Cardiac septum (tissue), 1 donor: ENCODE measurements at places on chromosomes 1 and 21. TPM values are rescaled to one million over a fixed set of nuclear protein-coding genes. Genes with fewer than 3 reads are reported as not detected.

- no peak for DNase-seq
Measured at GRCh38 chr21:33984021-33984481, 68.4 kb upstream of the ATP5PO start.

DNA sequence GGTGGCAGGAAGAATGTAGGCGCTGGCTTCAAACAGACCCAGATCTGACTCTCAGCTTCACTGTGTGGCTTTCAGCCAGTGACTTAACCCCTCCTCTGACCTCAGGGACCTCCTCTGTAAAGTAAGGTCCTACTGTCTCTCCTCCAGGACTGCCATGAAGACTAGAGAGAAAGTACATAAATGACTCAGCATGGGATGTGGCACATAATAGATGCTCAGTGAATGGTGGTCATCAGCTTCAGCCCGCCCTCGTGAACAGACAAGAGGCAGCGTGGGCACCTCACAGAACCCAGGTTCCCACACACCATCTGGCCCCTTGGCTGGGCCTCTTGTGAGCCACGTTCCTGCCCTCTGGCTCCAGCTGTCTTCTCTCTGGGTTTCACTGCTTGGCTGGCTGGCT lies 126.0 kb downstream of the SYF2 start:
- DNase-seq = no peak

DNA sequence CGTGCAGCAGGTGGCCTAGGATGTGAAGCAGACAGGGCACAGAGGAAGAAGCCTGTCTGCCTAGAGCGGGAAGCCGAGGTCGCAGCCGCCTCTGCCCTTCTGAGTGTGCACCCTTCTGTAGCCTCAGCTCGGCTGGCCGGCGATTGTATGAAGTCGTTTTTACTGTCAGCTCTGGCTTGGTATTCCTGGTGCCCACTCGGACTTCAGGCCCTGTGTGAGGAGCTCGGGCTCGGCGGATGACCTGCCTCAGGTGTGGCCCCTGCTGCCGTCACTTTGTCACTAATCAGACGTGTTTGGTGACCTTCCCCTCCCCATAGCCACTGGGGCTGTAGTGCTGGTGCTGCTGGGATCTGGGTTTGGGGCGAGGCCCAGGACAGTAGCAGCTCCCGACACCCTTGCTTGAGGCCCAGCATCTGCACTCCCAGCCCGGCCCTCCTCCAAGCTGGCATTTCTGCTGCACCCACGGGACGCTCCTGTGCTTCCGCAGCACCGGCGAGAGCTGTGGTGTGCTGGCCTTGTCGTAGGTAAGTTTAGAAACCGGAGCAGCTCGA lies 18.1 kb downstream of the SLX9 start:
- no peak for DNase-seq

DNA sequence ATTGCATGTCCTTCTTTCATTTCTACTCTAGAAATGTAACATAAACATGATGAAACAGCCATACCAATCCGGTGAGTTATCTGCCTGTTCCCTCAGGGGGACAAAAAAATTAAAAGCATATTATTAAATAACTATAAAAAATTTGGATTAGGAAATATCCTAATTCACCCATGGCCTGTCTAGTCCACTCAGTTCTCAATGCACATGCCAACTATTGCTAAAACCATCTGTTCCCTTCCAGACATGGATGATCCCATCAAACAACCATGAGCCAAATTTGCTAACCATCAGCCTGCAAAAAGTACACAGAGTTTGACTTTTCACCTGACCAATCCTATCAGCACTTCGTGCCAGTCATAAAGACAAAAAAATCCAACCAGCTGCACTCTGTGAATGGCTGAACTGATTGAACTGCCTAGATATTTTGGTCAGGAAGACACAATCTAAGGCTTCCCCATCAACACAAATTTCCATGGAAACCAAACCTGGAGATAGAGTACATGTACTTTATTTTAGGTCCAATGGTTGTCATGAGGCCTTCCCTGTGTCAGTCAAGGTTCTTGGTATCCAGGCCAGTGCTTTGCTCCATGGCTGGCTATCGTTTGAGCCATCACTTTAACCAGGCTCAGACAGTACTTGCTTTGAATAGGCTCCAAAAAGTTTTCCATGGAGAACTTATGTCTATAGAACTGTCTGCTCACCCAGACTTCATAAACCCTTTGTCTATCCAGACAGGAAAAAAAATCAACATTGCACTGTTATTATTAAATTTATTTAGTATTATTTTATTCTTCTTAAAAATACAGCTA lies 570.8 kb downstream of the LTN1 start:
- no peak for DNase-seq

DNA sequence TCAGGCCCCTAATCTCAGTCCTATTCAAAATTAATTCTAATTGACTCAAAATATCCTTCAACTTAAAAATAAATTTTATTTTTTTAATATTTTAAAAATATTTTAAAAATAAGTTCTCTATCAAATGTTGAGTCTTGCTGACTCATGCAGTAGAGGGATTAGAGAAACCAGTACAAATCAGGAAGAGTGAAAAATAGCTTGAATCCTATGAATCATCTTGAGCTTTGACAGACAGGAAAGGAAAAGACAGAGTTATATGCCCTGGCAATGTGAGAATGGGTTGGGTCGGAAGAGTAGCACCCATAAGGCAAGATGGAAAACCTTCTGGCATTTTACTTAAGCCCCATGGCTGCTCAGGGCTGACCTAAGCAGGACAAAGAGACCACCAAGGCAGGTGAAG lies 346.6 kb upstream of the RUNX1 start:
- no peak for DNase-seq

- DNase-seq = no peak
Measured at GRCh38 chr1:92797961-92798360, 13.1 kb upstream of the EVI5 start.

- no peak for DNase-seq
Measured at GRCh38 chr1:115710859-115711624, 57.5 kb downstream of the CASQ2 start.

DNA sequence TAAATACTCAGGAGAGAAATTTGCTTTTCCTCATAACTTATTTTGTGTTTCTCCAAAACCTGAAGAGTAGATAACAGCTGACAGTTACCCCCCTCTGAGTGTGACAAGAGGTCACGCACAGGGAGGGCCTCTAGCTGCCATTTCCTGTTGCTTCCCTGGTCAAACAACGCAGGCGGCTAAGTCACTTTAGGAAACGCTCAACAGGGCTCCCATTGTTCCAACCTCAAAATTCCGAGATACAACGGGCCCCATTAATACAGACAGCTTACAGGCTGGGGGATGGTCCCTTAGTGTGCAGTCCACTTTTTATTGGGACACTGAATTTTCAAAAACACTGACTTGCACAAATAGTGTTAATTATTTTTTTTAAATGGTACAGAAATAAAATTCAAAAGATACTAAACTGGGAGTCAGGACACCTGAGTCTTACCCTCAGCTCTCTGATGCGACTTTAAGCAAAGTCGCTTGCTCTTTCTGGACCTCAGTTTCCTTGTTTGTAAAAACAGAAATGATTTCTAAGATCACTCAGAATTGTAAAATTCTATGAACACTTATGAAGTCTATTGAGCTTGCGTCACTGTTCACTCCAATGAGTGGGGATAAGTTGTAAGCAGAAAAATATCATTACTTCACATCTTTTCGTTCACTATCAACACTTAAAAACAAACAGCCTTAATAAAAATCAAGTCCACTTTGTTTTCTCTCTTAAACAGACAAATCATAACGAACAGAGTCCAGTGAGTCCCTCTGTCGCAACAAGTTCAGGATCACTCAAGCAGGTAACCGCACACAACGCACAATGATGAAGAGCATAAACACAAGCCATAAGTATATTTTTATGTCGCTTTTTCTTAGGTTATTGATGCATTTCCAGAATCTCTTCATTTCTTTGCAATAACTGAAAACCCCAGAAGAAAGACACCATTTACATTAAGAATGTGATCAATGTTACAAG lies 13.5 kb downstream of the LZIC start:
- DNase-seq = no peak

- no peak for DNase-seq
Measured at GRCh38 chr1:182122256-182122912, 60.9 kb upstream of the ZNF648 start.

DNA sequence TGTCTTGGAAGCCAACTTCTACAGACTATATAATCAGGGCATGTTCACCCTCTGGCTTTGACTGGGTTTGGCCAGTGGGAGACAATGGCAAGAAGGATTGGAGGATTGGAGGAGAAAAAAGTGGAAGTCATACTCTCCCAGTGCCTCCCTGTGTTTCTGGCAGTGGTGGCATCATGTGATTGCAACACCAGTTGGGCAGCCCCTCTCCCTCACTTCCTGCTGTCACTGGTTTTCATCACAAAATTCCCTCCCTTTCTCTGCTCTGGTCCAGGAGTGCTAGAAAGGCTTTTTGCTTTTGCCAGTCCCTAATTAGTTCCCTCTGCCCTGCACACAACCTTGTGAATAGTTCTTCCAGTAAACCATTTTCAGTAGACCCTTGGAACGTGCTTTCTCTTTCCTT lies 3.7 kb upstream of the QSOX1 start:
- DNase-seq = no peak

DNA sequence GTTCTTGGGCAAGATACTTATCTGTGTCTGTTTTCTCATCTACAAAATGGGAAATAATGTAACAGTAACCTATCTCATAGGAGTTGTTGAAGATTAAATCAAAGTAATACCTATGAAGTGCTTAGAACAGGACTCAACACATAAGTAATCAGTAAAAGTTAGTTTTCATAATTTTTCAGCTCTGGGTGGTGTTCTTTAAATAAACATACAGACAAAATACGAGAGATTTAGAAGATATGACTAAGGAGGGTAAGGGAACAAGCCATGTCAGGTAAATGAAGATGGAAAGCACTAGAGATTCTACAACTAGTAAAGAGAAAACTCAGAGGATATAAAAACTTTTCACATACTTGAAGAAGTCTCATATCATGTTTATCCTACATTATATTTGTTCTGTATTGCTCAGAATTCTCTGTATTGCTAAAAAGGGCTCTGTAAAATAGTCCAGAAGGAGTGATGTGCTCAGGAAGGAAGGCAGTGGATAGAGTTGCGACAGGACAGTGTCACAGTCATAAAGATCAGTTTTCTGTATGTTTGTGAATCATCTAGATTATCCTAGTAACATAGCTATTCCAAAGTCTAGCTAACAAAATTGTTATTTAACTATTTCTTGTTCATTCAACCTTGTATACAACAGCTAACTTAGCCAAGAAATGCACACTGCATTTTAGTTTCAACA lies 16.0 kb downstream of the LIN9 start:
- no peak for DNase-seq

- DNase-seq = no peak
Measured at GRCh38 chr1:239718997-239719628, 332.7 kb downstream of the CHRM3 start.

DNA sequence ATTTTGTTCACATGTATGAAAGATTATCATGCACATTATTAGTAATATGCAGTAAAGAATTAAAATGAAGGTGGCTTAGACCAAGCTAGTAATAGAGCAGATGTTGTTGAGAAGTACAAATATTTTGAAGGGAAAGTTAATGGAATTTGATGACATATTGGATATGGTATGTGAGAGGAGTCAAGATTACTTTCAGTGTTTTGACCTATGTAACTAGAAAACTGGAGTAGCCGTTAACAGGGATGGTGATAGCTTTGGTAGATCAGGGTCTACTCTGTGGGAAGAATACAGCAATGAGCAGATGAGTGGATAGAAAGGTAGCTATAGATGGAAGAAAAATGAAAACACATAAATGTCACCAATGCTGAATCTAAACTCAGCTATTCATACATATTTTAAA lies 163.2 kb upstream of the LRRC7 start:
- no peak for DNase-seq

GRCh38 chr1:209103092-209103491 lies 480.4 kb upstream of the CAMK1G start:
- DNase-seq = no peak

DNA sequence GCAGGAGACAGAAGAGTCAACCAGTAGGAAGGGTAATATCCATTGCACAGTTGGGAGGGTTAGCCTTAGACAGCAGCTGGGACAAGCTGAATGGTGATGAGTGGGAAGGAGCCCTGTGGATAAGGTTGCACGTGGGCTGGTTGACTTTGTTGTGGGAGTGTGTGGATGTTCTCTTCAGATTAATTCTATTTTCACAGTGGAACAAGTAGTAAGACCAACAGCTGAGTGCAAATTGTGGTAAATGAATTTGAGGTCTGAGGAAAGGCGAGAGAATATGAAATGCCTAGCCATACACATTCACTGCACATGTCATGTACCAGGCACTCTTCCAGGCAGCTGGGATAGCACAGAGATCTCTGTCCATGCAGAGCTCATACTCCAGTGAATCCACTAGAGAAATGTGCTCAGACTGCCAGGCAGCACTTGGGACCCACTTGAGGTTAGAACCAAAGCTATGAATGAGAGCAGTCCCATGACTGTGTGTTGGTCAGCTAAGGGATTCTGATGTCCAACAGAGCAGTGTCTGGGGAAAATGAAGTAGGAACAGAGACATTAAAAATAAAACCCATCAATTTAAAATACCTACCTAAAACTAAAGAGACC lies 25.2 kb upstream of the VTCN1 start:
- peak; percentile 77 for DNase-seq

- no peak for DNase-seq
Measured at GRCh38 chr1:192235127-192235526, 76.9 kb downstream of the RGS18 start.

PLCH2 gene
- 0.11 TPM for total RNA-seq

BSND gene
- not detected for total RNA-seq

RPE65 gene
- 0.13 TPM for total RNA-seq

CACHD1 gene
- 2.9 TPM for total RNA-seq
